ENCODE measurements at places on chromosomes 11 and 22.

GRCh38 chr22:30444632-30445437 lies 19.3 kb downstream of the MTFP1 start:
- peak; percentile 82 for DNase-seq

DNA sequence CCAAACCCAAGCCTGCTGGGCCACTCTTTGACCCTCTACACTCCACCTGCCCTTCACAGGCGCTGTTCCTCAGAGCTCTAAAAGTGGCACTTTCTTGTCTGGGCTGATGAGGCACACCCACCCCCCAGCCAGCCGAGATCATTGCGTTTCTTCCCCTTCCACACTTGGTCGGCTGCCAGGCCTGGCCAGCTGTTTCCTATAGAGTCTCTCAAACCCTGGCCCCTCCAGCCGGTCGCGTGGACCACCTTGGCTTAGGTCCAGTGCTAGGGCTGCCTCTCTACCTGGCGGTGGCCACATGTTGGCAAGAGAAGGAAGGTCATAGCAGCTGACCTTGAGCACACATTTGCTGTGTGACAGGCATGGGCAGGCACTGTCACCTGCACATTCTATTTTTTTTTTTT lies 60.6 kb downstream of the PPP6R2 start:
- no peak for DNase-seq

- no peak for DNase-seq
Observed at GRCh38 chr22:17098379-17098819, 13.6 kb downstream of the IL17RA start.

DNA sequence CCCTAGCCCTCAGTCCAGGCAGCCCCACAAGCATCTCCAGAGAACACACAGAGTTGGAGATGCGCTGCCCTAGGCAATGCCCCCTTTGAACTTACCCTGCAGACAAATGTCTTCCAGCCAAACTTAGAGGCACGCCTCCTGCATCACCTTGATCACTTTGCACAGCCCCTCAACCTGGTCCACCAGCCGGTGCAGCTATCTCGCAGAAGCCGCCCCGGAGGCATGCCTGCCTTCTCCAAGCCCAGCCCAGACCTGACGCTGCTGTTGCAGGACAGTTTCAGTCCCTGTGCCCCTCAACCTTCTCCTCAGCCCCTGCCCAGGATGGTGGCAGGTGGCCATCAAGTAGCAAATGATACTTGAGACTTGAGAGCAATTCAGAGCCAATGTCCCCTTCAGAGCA lies 16.7 kb upstream of the POU2AF1 start:
- no peak for DNase-seq

DNA sequence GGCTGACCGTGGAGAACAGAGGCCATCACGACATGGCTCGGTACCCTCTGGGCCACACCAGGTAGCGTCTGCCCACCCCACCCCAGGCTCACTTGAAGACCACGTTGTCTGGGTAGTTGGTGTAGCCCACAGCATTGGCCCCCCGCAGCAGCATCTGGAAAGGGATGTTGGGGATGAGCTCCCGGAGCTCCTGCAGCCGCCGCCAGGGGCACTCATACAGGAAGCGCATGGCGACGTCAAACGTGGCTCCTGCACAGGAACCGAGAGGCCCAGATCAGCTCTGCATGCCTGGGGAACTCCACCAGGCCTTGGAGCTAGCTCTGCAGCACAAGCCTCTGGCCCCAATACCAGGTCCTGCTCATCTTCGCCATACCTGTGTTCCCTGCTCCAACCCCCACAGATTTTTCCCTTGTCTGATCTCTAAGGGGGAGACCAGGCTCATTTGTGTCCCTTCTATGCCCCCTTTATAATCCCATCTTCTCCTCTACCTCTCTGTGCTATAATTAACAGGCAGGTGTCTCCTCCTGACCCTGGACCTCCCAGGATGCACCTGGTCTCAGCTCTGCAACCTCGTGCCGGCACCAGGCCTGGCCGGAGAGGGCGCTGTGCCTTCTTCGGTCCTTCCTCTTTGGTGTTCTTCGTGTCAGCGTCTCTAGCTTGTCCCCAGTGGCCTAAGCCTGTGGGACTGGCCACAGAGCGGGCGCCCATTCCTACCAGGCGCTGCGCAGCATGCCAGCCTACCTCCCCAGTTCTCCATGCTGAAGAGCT lies 5.0 kb upstream of the LRFN4 start:
- no peak for DNase-seq

- DNase-seq: peak; percentile 47
Observed at GRCh38 chr11:114060392-114061047, 1.0 kb downstream of the ZBTB16 start.

DNA sequence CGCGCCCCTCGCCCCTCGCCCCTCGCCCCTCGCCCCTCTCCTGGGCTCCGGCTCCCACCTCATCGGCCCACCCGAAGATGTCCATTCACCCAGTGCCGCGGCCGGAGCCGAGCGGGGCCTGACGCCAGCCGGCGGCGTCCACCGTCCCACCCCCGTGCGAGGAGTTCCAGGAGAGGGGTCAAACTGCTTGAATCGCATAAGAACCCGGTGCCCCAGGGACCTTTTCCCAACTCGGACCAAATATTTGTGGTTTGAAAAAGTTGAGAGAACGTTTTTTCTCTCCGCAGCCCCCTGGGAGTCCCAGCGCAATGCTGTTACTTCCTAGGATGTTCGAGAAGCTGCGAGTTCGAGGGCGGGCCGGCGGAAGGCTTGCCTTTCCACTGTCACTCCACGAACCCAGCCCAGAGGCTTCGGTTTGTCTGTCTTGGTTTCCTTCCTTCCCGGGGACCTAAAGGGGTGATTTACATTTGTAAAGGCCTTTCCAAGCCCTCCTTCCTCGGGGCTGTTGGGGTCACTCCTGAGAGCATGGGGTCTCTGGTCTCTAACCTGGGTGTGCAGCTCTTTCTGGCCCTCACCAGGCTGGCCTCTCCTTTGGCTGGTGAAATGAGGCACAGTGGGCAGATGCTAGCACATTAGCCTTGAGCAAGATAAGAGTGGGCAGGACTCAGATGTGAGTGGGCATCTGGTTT lies 38.0 kb downstream of the ETS1 start:
- no peak for DNase-seq

GRCh38 chr22:29463629-29464028 lies 16.4 kb upstream of the NEFH start:
- DNase-seq: no peak

GRCh38 chr22:36753120-36753802 lies 22.7 kb downstream of the IFT27 start:
- peak; percentile 37 for DNase-seq

DNA sequence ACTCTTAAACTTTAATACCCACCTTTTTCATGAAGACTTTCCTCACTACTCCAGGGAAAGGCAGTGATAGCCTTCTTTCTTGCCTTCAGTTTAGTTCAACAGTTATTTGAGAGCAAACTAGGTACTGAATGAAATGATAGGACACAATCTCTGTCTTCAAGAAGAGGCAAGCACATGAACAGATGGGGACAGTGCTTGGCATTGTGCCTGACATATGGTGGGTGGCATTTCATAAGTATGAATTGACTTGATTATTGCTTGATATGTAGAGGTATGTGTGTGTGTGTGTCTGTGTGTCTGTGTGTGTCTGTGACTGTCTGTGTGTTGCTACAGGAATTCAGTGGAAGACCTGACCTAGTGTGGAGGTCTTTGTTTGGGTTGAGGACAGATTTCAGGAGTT lies 504.1 kb downstream of the NELL1 start:
- no peak for DNase-seq

GRCh38 chr11:118610773-118611432 lies 3.5 kb downstream of the PHLDB1 start:
- DNase-seq: no peak

GRCh38 chr11:84962018-84962417 lies 665.1 kb downstream of the DLG2 start:
- DNase-seq: no peak

- DNase-seq: no peak
Observed at GRCh38 chr11:77266766-77267165, 34.7 kb downstream of the GDPD4 start.

- no peak for DNase-seq
Observed at GRCh38 chr11:7577291-7578190, 63.7 kb downstream of the PPFIBP2 start.

DNA sequence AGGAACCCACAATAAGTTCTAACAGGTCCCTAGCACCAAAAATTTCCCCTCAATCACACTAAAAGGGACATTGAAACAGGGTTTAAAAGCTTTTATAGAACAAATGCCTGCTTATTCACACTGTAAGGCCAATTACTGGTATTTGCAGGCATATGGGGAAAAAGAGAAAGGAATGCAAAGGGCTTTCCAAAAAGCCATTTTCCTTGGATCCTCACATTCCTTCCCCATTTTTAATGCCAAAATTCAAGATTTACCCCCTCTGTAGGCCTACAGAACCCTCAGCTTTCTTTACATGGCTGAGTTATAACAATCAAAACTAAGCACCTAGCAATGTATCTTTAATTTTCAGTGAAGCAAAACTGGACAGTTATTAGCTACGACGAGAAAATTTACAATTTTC lies 102.0 kb downstream of the SBF2 start:
- DNase-seq: no peak

- no peak for DNase-seq
Observed at GRCh38 chr22:37661160-37661924, 2.8 kb downstream of the PDXP start.

GRCh38 chr11:36405585-36406367 lies 104.3 kb downstream of the TRAF6 start:
- no peak for DNase-seq

DNA sequence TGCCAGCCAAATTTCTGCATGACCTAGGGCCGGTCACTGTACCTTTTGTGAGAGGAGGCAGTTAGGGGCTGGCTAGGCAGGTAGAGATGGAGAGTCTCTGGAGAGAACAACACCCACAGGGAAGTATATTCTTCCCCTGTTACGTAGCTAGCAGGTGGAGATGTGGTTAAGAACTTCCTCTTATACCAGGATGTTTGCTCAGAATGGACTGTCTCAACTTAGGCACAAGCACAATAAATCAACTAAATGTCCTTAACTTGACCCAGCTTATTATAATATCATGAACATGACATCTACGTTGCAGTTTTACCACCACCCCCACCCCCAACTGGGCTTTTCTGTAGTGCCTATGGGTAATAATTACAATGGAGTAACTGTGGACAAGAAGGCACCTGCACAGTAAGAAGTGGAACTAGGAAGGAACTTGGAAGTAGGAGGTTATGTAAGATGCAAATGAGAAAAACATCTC lies 60.7 kb upstream of the MPEG1 start:
- no peak for DNase-seq

DNA sequence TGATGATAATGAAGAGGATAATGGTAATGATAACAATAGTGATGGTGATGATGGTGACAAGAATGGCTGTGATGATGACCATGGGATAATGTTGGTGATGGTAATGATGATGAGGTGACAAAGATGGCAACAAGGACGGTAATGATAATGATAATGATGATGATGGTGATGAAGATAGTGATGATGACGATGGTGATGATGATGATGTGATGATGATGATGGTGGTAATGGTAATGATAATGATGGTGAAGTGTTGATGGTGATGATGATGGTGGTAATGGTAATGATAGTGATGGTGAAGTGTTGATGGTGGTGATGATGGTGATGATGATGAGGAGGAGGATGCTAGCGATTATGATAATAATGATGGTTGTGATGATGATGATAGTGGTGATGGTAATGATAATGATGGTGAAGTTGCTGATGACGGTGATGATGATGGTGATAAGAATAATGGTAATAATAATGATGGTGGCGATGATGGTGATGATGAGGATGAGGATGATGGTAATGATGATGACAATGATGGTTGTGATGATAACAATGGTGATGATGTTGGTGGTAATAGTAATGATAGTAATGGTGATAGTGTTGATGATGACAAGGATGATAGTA lies 54.7 kb upstream of the OPCML start:
- DNase-seq: no peak

DNA sequence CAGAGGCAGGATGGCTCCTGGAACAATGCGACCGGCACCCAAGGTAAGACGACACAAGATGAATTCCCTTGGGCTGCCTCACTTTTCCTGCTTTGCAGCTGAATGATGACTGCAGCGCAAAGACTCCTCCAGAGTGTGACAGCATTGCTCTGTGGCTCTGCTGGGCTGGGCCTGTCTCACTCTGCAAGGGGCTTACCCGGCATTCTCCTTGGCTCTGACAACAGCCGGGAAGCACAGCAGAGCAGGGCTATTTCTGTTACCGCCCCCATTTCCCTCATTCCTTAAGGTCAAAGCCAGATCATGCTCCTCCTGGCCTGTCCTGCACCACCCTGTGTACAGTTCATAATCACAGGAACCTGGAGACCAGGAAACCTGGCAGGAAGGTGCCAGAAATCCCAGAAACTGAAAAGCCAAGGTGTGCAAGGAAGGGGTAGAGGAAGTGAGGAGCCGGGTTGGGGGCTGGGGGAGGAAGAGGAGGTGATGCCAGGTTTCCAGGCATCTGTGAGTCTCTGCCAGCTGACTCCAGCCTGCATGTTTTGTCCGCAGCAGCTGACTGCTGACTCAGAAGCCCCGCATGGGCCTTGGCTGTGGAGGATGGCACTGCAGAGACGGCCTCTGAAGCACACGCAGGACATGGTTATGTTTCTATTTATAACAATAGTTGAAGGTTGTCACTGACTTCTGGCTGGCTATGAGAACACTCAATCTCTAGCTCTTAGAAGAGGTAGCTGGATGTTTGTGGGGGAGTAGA lies 113.6 kb downstream of the MICAL3 start:
- peak; percentile 70 for DNase-seq

GRCh38 chr11:86171627-86172026 lies 72.9 kb upstream of the EED start:
- no peak for DNase-seq

DNA sequence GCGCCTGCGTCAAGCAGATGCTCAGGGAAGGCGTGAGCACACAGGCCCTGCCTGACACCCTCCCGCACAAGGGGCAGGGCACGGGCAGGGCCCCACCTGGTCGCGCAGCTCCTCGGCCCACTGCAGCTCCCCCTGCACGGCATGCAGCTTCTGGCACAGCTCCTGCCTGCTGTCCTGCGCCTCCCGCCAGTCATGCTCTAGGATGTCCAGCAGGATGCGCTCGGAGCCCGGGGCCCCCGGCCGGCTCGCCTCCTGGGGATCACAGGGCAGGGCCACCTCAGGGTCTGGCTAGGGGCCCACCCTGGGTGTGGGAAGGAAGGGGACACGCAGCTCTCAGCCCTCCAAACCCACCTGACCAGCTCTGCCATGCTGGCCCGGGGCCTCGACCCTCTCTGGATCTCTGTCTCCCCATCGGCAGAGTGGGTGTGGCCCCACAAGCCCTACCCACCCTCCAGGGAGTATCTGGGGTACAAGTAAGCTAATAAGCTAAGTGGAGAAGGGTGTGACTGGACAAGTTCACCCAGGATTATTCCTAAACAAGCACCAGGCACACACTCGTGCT lies 10.7 kb downstream of the CARD10 start:
- no peak for DNase-seq

GRCh38 chr11:134503100-134503499 lies 91.1 kb upstream of the B3GAT1 start:
- no peak for DNase-seq
